ENCODE measurements at places on chromosomes 5 and 9. TPM values are rescaled to one million over a fixed set of nuclear protein-coding genes. Genes with fewer than 3 reads are reported as not detected.

The TMEM252 gene
- not detected for total RNA-seq

The WDR31 gene
- 1.6 TPM for total RNA-seq

The DDX41 gene
- total RNA-seq, result 77.8 TPM

The SLC23A1 gene
- total RNA-seq, result not detected

The AIF1L gene
- total RNA-seq, result 2.5 TPM

The ACTL7B gene
- not detected for total RNA-seq

The ANKRD55 gene
- total RNA-seq, result not detected

The ADGRD2 gene
- total RNA-seq, result not detected

The OLFM1 gene
- total RNA-seq, result 10.1 TPM

The PCDHB6 gene
- total RNA-seq, result 0.12 TPM

The QRFP gene
- not detected for total RNA-seq

The CEP78 gene
- 5.7 TPM for total RNA-seq

The PCDHA2 gene
- not detected for total RNA-seq

The FCHSD1 gene
- 19.7 TPM for total RNA-seq

The CARTPT gene
- not detected for total RNA-seq

The F12 gene
- total RNA-seq, result 2.2 TPM

The FRMD3 gene
- 2.2 TPM for total RNA-seq

The LCN6 gene
- total RNA-seq, result not detected

The RASGEF1C gene
- total RNA-seq, result 0.35 TPM

The CNTNAP3B gene
- total RNA-seq, result 4.8 TPM

The PCDHB5 gene
- 0.34 TPM for total RNA-seq

The UGT3A2 gene
- total RNA-seq, result not detected

The CWC27 gene
- total RNA-seq, result 7.4 TPM

The INVS gene
- total RNA-seq, result 26.6 TPM

The FBXO10 gene
- 17.6 TPM for total RNA-seq

The BHMT2 gene
- 1.9 TPM for total RNA-seq

The SYK gene
- total RNA-seq, result not detected

The STPG3 gene
- total RNA-seq, result not detected

The LEAP2 gene
- total RNA-seq, result not detected

All from pericardium fibroblast (primary cell).